GM04504 (cell line): ENCODE measurements at places on chromosomes 2 and 18.

GRCh38 chr2:53886406-53887280 lies 26.9 kb upstream of the GPR75 start:
- DNase-seq, result no peak

GRCh38 chr2:141639809-141640208 lies 491.0 kb downstream of the LRP1B start:
- no peak for DNase-seq

DNA sequence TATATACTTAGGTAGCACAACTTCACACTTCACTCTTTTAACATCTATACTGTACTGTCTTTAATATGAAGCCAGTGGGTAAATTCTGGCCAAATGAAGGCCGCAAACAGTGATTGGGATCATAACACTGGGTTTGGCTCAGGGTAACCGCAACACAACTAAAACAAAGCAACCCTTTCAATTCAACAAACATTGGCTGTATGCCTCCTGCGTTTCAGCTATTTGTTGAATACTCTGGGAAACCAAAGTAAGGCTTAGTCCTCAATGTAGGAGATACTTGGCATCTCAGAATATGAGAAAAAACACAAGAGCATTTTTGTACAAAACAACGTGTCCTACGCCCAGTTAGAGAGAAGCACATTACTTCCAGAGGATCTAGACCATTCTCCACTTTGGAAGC lies 693.3 kb upstream of the KLHL29 start:
- no peak for DNase-seq

DNA sequence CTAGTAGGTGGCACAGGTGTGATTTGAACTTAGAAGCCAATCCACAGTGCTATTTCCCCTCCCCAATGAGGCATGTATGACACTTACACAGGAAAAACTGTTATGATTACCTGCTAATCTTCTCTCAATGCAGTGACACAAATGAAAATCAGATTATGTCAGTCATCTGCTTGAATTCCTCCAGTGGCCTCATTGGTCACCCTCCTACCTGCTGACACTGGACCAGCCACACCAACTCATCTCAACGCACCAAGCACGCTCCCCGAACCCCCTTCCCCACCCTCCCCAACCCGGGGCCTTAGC lies 82.2 kb upstream of the SEC11C start:
- DNase-seq, result no peak

GRCh38 chr2:181438261-181438660 lies 18.9 kb upstream of the ITGA4 start:
- DNase-seq, result no peak

DNA sequence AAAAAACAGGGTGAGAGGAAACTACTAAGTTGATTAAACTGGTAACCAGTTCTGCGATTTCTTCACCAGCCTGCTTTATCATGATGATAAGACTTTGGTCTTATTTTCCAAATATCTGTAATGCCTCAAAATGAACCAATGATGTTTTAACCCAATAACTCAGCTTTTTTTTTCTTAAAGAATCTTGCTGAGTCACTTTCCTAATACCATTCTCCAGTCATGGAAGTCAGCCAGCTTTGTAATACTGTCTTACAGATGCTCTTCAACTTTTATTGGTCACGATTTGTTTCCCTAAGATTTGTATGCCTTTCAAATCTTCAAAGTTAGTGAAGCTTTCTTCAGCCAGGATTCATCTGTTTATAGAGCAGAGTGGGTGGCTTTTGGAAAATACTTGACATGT lies 47.7 kb upstream of the SMIM21 start:
- DNase-seq, result peak; percentile 94

DNA sequence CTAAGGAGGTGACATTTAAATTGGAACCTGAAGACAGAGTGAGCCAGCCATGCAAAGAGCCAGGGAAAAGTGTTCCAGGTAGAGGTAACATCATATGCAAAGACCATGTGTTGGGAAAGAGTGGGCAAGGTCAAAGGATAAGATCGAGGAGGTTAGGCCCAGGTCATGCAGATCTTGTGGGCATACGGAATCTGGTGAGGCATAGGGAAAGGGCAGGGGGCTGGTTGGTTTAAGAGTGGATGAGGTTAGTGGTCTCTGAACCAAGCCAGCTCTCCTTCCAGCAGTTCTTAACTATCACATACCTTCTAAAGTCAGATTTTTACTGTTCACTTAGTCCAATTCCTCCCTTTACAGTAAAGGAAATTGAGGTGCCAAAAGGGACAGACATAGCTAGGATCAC lies 3.0 kb downstream of the ANKRD53 start:
- no peak for DNase-seq

- no peak for DNase-seq
Observed at GRCh38 chr2:45614330-45614729, 3.3 kb upstream of the SRBD1 start.

- DNase-seq, result peak; percentile 33
Observed at GRCh38 chr2:164841719-164842623, at the start of gene COBLL1. COBLL1 (minus strand) TSS chr2:164841823; CDS start chr2:164841196, 627 bp downstream.

DNA sequence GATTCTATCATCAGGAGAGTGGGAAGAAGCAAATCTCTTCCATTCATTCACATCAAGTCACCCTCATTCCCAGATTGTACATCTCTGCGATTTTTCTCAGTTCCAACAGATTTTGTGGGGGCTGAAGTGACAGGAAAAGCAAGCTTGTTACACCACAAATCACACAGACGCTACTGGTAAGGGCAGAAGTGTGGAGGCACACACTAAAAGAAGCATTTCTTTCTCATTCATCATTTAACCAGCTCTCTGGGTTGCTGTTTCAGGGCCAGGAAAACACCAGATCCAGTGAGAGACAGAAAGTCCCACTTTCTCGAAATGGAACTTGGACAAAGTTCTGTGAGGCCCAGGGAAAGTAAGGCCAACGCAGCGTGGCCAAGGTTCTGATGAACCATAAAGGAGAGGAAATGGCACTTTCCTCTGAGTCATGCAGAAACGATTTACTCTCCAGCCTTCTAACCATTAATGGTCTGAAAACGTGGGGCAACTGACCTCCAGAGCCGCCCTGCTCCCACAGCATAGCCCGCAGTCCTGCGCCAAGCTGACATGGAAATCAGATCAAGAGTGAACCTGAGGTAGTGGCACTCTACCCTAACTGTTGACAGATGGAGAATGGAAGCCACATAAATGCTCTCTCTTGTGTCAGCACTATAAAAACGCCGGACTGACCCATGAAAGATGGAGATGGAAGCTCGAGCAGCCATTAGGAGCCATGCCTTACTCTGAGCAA lies 191.0 kb downstream of the C1D start:
- peak; percentile 79 for DNase-seq

- no peak for DNase-seq
Observed at GRCh38 chr2:22800412-22800811, 584.6 kb upstream of the KLHL29 start.

DNA sequence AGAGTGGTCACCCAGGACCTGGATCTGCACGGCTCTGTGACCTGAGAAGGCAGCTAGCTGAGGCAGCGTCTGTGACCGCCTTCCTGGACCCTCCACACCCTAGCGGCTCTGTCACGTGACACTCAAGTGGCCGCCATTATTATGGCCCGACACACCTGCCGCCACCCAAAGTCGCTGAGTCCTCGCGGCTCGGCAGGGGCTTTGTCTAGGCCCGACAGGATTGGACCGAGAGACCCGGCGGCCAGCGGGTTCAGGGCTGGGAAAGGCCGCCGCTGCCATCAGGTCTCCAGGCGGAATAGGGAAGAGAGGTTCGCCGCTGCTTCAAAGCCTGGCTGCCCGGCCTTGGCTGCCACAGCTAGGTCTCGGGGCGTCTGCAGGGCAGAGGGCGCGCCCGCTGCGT lies 1162.5 kb upstream of the LRRTM1 start:
- no peak for DNase-seq
